Kidney epithelial cell (primary cell): ENCODE measurements at places on chromosomes 5 and 9.
A peak's percentile ranks its signal among the peaks of the same experiment; 100 is the strongest.

DNA sequence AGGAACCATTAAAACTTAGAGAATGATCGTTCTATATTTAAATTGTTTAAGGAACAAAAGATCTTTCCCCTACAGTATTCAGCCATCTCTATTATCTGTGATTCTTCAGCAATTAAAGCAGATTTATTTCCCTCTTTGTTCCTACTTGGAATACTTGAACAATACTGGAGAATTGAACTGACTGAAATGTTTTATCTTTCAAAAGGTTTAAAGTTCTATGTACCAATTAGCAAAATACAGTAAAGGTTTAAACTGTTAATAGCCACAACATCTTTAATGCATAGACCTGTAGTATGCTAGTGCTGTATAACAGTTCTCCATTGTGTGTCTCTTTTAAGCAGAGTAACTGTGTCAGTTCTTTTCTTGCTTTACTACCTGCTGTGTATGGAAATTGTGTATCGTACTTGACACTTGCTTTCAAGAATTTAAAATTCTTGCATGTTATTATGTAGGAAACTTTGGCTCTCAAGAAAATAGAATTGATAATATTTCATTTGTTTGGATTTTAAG is 54.0 kb downstream of the NDUFS4 start:
- DNase-seq = no peak

GRCh38 chr9:87683751-87684626 is 41.9 kb upstream of the CTSL start:
- DNase-seq = no peak

DNA sequence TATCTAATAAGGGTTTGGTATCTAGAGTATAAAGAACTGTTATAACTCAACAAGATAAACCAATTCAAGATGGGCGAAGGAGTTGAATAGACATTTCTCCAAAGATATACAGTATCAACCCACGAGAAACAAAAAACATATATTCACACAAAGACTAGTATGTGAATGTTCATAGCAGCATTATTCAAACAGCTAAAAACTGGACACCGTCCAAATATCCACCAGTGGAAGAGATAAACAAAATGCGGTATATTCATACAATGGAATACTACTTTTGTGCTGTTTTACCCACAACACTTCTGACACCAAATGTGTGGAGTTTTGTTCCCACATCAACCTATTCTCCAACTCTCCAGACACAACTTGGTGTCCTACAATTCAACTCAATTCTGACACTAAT is 33.1 kb downstream of the EGR1 start:
- DNase-seq = no peak

DNA sequence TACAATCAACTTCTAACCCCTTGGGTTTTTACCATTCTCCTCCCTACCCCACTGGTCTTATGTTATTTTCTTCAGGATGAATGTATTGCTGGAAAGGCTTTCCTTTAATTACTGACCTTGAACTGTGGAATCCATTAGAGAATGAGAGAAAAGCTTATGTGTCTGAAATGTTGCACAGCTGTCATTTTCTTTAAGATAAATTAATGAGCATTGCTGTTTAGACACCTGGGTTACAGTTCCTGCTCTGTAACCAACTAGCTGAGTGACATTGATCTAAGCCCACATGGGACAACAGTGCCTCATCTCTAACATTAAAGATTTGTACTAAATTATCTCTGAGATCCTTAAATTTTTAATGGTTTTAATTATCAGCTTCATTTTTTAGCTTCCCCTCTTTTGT is 507.0 kb downstream of the TAF11L14 start:
- no peak for DNase-seq

DNA sequence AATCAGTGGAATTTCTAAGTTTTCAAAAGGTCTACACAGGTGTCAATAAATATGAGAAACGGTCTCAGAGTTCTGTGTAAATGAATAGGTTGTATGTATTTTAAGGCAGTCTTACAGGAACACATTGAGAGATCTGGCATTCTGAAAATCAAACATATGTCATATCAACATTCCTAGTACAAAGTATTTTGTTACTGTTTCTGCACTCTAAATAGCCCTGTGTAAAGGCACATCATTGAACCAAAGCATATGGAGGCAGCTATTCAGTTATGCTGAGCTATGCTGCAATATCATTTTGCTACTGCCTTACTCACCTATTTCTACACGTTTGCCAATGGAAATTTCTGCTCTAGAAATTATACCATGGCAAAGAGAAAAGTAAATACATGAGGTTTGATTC is 379.1 kb downstream of the KIAA0825 start:
- DNase-seq = no peak

DNA sequence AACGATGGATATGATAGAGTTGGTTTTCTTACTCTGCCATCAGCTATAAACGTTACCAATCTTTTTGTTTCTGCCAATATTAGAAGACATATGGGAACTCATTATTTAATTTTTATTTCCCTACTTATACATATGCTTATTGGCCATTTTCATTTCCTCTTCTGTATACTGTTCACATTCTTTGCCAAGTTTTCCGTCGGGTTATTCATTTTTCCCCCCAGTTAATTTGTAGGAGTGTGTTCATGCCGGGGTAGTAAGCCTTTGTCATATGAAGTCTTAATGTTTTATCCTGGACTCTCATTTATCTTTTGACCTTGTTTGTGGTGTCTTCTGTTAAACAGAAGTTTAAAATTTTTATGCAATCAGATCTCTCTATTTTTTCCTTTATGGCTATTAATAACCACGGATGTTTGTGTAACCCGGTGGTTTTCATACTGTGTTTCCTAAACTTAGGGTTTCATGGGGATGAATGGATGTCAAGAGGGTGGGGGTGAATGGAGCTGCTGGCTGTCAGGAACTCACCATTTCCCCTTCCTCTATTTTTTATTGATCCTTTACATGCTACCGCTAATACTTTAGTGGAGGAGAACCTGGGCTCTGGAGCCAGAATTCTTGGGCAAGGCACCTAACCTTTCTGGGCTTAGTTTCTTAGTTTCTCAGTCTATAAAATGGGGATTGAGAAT is 42.5 kb upstream of the PPARGC1B start:
- DNase-seq = no peak

- no peak for DNase-seq
These were observed 353.5 kb upstream of the RFX3 start for GRCh38 chr9:3879315-3879714.

DNA sequence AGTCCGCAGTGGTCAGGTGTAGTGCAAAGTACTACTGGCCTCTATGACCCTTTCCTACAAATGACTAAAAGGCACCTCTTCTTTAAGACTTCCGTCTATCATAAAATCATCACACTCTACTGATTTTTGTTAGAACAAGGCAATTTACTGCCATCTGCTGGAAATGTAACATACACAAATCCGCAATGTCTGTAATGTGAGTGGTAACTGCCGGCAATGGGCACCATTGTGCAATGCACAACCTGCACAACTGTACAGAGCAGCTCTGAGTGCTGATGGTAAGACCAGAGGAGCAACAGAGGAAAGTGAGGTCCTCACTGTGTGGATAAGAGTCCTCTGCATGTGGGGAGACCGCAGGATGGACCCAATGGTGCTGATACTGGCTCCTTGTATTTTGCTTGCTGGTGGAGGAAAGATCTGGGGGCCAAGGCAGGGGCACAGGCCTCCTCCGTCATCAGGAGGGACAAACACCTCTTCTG is 103.7 kb downstream of the ATPSCKMT start:
- no peak for DNase-seq

- no peak for DNase-seq
These were observed 14.6 kb downstream of the LCN9 start for GRCh38 chr9:135677641-135678168.

GRCh38 chr9:88691811-88692210 is 156.8 kb downstream of the NXNL2 start:
- no peak for DNase-seq

DNA sequence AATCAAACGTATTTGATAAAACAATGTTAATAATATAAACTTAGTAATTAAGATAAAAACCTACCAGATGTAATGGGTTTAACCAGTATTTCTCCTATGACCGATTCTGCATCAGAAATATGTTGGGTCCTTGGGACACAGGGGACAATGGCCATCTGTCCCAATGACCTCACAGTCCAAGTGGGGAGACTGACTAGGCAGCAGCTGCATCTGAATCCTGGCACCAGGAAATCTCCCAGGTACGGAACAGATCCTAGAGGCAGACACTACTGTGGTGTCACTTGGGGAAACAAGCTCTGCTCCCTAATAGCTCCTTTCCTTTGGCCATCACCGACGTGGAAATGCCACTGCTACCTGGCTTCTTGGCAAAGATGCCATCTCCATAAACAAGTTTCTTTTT is 81.8 kb upstream of the SARDH start:
- no peak for DNase-seq

- DNase-seq = no peak
These were observed 5.5 kb upstream of the AOPEP start for GRCh38 chr9:94720846-94721549.

GRCh38 chr5:169161022-169161680 is 139.8 kb downstream of the SLIT3 start:
- DNase-seq = peak; percentile 86

GRCh38 chr5:543351-543750 is 19.1 kb upstream of the SLC9A3 start:
- DNase-seq = no peak

GRCh38 chr5:141870228-141870627 is 8.0 kb downstream of the PCDH1 start:
- no peak for DNase-seq

GRCh38 chr5:157342822-157343402 is 77.0 kb downstream of the CYFIP2 start:
- no peak for DNase-seq

DNA sequence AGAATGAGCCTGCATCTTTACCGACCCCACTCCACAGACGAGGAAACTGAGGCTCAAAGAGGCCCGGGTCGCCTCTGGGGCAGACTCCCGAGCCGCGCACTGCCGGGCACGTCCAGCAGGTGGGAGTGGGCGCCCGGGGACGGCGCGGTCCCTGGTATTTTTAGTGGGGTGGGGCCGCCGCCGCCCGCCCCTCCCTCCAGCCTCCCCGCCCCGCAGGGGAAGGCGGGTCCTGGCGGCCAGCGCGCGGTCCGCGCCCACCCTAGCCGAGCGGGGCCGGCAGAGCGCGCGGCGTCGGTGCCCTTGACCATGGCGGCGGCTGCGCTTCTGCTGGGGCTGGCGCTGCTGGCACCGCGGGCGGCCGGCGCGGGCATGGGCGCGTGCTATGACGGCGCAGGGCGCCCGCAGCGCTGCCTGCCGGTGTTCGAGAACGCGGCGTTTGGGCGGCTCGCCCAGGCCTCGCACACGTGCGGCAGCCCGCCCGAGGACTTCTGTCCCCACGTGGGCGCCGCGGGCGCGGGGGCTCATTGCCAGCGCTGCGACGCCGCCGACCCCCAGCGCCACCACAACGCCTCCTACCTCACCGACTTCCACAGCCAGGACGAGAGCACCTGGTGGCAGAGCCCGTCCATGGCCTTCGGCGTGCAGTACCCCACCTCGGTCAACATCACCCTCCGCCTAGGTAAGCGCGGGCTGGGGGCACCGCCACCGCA is at the start of gene LAMC3:
Gene LAMC3 (plus strand): TSS at position 266 of the 710 bp plus-strand sequence. CDS start 41 bp downstream, at position 307.
- no peak for DNase-seq

DNA sequence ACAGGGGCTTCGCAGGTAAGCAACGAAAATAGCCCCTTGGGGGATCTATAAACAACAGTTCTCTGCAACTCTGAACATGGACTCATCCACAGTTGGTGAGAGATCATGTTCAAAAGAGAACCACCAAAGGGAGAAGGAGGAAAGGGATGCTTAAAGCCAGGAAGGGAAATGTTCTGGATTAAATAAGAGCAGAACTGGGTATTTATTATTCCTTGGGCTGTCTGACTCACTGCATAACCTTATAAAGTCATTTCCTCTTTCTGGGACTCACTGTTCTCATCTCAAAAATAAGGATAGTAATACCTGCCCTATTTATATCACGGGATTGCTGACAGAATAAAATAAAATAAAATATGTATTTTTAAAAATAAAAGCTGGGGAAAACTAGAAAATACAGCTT is 11.2 kb upstream of the MARCHF3 start:
- no peak for DNase-seq

DNA sequence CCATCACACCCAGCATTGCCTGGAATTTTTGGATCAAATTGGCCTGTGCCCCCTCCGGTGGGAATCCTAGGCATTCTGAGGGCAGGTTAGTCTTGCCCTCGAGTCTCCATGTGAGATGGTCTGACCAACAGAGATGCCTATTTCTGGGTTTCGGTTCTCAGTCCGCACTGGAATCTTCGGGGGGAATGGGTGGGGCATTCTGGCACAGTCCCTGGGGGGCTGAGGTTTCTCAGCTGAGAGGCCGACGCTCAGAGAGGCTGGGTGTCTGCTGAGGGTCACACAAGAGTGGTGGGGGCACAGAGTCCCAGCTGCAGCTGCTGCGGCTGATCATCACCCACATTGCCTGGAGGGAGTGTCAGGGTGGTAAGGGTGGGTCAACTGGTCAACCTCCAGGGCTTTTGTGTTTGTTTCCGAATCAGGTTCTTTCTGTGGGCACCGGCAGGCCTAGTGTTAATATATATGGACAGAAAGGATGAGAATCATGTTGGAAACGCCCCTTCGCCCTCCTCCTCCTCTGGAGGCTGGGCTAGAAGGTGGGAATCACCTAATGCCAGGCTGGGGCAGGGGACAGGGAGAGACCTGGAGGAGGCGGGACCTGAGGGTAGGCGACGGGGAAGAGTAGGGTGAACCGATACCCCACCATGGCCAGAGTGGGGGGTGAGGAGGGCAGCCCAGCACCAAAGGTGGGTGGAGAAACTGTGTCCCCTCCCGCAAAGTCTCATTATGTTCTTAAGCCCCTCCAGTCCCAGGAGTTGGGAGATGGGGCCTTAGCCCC is 149.5 kb upstream of the PHYKPL start:
- no peak for DNase-seq

GRCh38 chr9:84371737-84372136 is 31.2 kb upstream of the SLC28A3 start:
- peak; percentile 44 for DNase-seq

GRCh38 chr5:98775246-98776065 is 2.0 kb downstream of the RGMB start:
- no peak for DNase-seq

DNA sequence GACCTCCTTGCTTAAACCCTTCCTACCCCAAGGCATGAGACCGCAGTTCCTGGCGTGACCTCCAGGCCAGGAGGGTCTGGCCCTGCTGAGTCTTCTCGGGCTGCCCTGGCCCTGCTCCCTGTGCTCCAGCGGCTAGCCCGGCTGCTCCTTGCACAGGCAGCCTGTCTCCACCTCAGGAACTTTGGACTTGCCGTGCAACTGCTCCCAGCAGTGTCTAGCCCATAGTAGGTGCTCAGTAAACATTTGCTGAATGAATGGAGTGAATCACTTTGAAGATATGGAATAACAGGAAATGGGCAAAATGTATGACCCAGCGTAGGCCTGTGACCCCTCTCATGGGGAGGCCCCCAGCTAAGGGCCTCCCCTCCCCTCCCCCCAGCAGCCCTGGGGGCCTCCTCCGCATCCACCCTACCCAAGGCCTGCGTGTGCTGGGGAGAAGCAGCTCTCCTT is 127.1 kb downstream of the ZNF354C start:
- DNase-seq = no peak

GRCh38 chr9:78089111-78089510 is 57.5 kb upstream of the GNAQ start:
- no peak for DNase-seq

- DNase-seq = no peak
These were observed 8.7 kb upstream of the CDKN2AIPNL start for GRCh38 chr5:134420343-134420742.
